ENCODE measurements at places on chromosomes 11 and 22.

DNA sequence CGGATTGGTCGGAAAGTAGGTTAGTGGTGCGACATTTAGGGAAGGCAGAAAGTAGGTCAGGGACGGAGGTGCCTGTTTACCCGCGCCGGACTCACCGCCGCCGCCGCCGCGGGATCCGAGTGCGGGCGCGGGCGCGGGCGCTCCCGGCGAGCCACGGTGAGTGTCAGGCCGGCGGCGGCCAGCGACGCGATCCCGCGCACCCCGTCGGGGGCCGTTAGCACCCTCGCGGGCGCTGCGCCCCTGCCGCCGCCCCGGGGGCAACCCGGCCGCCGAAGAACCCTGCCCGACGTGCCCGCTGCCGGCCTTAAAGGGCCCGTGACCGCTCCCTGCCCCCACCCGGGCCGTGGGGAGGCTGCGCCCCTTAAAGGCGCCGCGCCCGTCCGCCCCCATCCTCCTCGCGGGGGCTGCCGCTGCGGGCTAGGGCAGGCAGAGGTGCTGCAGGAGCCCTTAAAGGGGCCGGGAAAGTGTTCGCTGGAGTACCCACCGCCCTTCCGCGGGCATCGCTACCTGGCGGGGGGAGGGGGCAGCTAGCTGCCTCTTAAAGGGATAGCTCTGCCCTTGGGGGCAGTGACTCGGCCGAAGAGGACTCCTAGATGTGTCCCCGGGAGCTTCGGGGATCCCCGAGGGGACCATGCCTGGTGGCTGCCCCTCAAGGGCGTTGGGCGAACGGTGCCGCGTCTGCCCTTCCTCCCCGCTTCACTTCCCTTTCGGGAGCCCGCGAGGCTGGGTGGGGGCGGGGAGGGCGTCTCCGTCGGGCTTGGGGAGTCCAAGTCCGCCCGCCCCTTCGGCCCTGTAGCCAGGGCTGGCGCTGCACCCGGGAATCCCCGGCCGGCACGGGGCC, at the start of gene BMAL1:
TSS of gene BMAL1 (plus strand) at position 23 of the 841 bp plus-strand sequence. CDS start 76,519 bp downstream, outside the sequence.
- DNase-seq: no peak

- DNase-seq: no peak
Observed at GRCh38 chr22:24411256-24412004, 16.0 kb upstream of the ADORA2A start.

DNA sequence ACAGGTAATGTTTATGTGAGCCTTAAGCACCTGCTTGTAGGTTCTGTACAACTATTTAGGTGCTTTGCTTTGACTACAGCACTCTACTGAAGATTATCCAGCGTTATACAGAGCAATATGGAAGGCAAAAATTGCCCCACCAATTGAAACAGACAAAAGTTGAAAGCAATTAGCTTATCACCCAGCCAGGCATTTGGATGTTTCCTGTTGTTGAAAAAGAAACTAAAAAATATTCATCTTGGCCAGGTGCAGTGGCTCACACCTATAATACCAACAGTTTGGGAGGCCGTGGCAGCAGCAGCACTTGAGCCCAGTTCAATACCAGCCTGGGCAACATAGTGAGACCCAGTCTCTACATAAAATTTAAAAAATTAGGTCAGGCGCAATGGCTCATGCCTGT, 18.5 kb downstream of the ATL3 start:
- no peak for DNase-seq

- DNase-seq: no peak
Observed at GRCh38 chr22:23226497-23226850, 46.2 kb downstream of the BCR start.

DNA sequence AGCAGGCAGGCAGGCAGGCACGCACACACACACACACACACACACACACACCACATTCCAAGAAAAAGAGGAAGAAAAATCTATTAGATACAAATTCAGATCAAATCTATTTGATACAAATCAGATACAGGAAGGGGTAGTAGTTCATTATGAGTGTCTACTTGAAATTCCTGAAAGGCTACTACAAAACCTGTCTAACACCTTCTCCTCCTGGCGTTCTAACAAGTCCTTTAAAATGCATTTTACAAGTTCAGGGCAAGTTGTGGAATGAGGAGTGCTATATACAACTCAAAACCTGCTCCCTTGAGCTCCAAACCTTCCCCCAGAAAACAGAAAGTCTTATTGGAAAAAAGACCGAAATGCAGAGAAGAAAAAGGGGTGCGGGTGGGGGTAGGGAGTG, 476 bp downstream of the ARHGAP32 start:
- no peak for DNase-seq

GRCh38 chr11:131219646-131220045, 150.8 kb upstream of the NTM start:
- no peak for DNase-seq

Measured in DMS153 (cell line).